SK-MEL-5 (cell line): ENCODE measurements at places on chromosomes 2 and 18.

DNA sequence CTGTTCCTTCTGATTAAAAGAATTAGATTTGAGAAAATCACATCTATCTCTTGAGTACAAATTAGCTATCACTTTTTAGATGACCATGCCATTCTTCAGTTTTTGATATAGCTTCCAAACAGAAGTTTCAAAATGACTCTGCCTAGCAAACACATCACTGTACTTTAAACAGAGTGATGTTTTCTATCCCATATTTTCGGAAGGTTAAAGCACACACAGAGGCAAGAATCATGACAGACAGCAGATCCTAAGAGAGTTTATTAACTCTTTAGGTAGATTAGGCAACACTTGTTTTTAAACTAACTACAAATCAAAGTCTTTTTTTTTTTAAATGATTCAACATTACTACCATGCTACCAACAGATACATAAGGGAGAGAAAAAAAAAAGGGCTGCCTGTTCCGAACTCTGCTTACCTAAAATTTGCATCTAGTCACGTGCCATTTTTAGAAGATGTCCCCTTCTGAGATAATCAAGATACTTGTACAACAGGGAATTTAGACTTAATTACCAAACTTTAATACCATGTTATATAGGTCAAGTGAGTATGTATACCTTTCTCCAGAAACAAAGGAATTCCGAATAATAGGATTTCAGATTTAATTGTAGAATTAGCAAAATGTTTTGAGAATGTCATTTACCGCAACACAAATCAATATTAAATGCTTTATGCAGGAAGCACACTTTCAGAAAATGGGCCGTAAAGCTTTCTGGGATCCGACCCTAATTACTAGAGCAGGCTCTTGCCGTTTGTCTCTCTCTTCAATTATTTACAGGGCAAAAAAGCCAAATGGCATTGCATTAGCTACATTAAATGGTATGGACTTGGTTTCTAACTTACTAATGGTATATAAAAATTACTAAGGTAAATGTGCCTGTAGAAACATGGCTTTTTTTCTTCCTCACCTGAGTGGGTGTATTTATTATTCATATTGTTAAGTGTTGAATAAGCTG, 2.6 kb downstream of the RBMS1 start:
- DNase-seq: no peak

DNA sequence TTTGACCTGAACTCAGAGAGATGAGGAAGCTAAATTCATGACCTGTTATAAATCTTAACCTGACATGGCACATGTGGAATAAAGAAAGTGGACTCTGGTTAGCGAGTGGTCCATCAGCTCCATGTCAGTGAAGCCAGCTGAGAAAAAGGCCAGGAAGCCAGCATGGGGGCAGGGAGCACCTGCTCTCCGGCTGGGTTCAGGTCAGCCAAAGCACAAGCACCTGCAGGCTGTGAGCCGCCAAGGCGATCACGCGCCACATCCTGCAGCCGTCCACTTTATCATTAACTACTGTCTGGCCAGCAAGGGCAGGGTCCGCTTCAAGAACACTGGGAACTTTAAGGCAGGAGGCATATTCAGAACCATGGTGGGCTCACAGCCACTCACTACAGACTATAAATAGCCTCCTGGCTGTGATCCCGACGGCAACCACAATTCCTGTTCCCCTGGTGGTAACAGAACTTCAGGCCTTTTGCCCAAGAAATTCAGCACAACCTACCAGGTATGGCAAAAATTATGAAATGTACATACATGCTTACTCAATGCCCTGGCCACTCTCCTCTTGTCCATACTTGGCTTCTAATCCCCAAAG, 35.5 kb downstream of the ACVR1 start:
- no peak for DNase-seq

- DNase-seq: no peak
Measured at GRCh38 chr2:76270096-76270710, 559.5 kb upstream of the GCFC2 start.

DNA sequence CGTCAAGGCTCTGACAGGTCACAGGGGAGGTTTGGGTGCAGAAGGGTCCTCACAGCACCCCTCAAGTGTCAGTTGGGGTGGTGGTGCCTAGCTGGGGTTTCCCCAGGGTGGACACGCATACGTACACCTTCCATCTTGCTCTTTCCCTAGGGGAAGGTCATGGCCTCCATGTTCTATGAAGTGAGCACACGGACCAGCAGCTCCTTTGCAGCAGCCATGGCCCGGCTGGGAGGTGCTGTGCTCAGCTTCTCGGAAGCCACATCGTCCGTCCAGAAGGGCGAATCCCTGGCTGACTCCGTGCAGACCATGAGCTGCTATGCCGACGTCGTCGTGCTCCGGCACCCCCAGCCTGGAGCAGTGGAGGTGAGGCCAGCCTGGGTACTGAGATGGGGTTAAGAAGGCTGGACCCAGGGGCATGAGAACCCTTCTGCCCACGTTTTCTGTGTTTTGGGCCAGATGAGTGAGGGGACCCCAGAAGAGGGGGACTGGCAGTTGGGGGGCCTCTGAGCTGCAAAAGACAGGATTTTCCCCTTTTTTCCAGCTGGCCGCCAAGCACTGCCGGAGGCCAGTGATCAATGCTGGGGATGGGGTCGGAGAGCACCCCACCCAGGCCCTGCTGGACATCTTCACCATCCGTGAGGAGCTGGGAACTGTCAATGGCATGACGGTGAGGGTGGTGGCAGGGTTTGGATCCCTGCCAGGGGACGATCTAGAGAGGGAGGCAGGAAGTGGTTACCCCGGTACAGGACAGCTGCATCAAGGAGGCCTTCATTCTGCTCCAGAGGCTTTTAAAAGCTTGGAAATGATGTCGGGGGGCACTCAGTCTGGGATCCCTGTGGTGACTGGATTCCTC, 20.9 kb downstream of the SLC30A3 start:
- DNase-seq: no peak

- DNase-seq: no peak
Measured at GRCh38 chr2:154433010-154433409, 265.5 kb upstream of the KCNJ3 start.

- no peak for DNase-seq
Measured at GRCh38 chr18:63859781-63860475, 27.6 kb upstream of the SERPINB2 start.

- DNase-seq: no peak
Measured at GRCh38 chr18:79510731-79511241, 115.1 kb downstream of the NFATC1 start.

GRCh38 chr2:18763338-18763737, 174.0 kb upstream of the NT5C1B start:
- no peak for DNase-seq

GRCh38 chr2:198525211-198525969, 721.0 kb downstream of the PLCL1 start:
- DNase-seq: no peak

- DNase-seq: peak; percentile 36
Measured at GRCh38 chr2:200575957-200576356, 9.9 kb upstream of the AOX1 start.

DNA sequence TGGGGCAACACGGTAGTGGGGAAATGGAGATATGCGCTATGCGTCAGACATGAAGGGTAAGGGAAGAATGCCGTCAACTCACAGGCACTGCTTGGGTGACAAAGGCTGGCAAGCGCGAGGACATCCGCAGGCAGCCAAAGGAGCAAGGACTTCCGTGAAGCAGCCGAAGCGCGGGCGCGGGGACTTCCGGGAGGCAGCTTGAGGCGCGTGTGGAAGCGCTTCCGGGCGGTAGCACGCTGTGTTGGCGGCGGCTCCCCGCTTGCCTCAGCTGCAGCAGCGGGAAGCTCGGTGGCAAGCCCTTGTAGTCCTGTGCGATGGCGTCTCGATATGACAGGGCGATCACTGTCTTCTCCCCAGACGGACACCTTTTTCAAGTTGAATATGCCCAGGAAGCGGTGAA, at the start of gene PSMA8:
Gene PSMA8, plus strand, starts transcription at position 218 of the 400 bp plus-strand sequence. Its CDS starts 97 bp downstream, at position 315.
- DNase-seq: no peak
